Cardiac septum (tissue), 1 donor: ENCODE measurements at places on chromosomes 3 and 15. TPM values are rescaled to one million over a fixed set of nuclear protein-coding genes. Genes with fewer than 3 reads are reported as not detected.

GRCh38 chr3:197327701-197328100 is 29.3 kb upstream of the DLG1 start:
- DNase-seq: no peak

The LYZL4 gene
- not detected for total RNA-seq

DNA sequence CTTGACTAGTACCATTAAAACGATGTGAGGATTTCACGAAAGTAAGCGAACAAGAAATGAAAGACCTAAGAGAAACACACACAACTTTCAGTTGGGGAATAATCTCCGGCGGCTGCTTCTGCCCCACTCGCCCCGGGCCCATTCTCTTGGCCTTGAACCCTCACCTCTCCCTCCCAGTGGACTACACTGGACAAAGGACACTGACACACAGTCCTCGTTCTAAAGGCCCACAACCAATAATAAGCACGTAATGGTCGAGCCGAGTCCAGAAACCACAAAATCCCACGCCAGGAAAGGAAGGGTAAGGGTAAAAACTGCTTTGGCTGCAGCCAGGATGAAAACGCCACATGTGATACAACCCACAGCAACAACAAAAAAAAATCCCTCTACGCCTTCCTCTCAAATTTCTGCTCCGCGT is 469 bp downstream of the ZNF770 start:
- DNase-seq: no peak

DNA sequence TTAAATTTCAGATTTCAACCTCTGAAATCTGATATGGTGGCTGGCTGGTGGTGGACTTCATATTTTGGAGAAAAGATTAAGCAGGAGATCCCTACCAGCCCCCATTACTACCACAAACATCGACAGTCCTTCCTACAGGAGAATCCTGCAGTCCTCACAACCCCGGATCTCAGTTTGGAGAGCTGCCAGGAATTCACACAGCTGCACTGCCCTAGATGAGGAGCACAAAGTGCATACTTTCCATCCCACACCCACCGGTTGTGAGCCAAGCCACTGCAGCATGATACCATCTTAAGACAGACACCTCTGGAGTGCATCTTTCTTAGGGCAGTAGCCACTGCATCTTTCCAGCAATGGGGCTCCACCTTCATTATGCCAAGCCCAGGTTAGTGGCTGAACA is 185.5 kb upstream of the GPR149 start:
- DNase-seq: no peak

The RFX7 gene
- total RNA-seq: 10.1 TPM

DNA sequence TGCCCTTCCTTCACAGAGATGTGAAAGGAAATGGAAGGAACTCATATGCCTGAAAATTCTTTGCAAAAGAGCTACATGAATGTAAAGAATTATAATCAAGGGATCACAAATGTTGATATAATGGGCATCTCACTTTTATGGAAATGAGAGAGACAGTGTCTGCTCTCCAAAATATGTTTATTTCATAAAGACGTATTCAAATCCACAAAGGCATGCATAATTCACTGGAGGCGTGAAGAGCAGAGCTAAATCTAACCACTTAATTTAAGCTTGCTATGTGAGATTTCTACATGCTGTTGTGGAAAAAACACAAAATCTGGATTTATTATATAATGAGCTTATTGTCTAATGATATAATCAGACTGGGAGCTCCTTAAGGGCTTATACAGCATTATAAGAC is 469.1 kb downstream of the RAP2B start:
- DNase-seq: no peak

DNA sequence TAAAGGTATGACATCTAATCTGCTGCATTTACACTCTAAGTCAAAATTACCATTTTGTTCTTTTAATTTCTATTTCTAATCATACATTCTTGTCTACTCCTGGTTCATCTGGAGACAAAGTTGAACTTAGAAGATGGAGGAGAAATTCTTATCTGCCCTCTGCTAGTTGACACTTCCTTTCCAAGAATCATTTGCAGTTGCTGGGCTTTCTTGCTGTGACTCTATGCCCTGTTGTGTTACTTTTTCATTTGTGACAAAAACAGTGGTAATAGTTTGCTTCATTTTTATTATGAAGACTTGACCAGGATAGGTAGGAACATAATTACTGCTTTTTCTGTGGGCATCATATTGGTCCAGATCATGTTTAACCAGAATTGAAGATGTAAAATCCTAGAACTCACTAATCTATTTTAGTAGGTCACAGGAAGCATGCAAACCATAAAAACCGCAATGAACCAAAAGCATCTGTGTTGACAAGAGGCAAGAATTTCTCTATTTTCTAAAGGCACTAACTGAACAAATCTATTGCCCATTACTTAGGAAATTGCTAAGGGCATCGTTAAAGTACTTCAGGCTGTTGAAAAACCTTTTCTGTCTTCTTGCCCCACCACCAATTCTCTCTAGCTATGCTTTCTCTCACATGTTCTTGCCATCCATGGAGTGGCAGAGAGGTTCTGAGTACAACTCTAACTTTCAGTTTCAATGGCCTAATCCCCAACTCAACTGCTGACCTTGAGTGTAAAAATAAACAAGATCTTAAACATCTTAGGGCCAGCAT is 4.2 kb upstream of the CCR2 start:
- no peak for DNase-seq

GRCh38 chr15:66076591-66077319 is 176.8 kb downstream of the MEGF11 start:
- no peak for DNase-seq

- no peak for DNase-seq
Measured at GRCh38 chr3:142586803-142587406, 8.4 kb upstream of the ATR start.

DNA sequence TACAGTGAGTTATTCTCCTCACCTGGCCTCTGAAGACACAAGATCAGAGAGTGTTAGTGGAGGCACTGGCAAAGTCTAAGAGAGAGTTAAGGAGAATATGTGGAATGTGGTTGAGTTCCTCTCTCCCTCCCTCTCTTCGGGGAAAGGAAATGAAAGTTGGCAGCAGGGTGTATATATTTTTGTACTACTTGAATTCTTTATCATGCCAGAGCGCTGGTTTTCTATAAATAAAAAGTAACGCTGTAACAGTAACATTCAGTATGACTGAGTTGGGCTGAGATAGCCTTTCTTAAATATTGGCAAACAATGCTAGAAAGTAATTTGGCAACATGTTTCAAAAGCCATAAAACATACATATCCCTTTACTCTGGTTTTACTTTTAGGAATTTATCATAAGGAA is 77.5 kb upstream of the TNFAIP8L3 start:
- DNase-seq: no peak

GRCh38 chr3:122148941-122149627 is 34.4 kb upstream of the CASR start:
- no peak for DNase-seq

The MKRN3 gene
- 0.32 TPM for total RNA-seq

The CCR2 gene
- total RNA-seq: 1.3 TPM

The SLC7A14 gene
- total RNA-seq: not detected

The COL6A5 gene
- not detected for total RNA-seq

The CCDC39 gene
- total RNA-seq: not detected

DNA sequence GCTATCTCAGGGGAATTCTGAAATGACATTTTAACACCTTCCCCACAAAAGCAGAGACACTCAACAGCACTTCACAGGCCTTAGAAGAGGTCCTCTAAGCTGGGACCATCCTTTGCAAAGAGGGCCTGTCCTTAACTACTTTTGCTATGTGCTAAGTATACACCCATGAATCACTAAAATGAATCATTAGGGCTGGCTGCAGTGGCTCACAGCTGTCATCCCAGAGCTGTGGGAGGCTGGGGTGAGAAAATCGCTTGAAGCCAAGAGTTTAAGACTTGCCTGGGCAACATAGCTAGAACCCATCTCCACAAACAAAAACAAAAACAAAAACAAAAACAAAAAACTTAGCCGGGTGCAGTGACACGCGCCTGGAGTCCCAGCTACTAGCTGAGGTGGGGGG is 53.9 kb upstream of the MELTF start:
- no peak for DNase-seq

DNA sequence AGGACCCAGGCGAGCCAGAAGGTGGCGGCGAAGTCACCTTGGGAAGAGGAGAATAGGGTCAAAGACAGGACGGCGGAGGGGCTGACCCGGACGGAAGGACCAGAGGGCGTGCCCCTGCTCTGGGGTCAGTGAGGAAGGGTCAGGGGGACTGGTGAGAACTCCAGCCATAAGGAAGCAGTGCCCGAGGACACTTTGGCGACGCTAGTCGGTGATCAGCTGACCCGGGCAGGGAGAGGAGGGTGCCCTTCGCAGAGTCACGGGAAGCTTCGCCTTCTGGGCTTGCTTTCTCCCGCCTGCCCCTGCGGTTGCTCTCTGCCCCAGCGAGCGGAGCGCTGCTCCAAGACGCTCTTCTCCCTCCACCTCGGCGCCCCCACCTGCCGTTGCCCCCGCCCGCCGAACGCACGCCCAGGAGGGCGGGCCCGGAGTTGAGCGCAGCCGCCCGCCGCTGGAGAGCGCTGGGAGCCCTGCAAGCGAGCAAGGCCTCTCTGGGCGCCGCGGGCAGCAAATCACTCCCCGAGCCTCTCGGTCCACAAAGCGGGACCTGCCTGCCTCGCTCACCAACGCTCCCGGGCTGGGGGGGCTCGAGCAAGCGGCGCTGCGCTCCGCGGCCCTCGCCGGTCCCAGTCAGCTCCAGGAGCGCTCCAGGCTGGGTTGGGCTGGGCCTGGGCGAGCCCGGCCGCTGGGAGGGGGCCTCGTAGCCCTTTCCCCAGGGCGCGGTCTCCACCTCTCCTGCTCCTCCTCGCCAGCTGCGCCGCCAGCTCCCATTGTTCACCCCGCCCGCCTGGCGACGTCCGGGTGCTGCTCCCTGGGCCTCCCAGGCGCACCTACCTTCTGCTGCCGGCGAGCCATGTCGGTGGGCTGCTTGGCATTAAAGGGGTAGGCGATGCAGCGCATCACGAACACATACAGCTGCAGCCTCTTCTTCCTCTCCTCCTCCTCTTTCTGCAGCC is 1.2 kb downstream of the CADPS start:
- peak; percentile 83 for DNase-seq

GRCh38 chr3:135500034-135500433 is 465.5 kb upstream of the PPP2R3A start:
- no peak for DNase-seq

The TM6SF1 gene
- total RNA-seq: 2.8 TPM

The CD200 gene
- total RNA-seq: 1.4 TPM

DNA sequence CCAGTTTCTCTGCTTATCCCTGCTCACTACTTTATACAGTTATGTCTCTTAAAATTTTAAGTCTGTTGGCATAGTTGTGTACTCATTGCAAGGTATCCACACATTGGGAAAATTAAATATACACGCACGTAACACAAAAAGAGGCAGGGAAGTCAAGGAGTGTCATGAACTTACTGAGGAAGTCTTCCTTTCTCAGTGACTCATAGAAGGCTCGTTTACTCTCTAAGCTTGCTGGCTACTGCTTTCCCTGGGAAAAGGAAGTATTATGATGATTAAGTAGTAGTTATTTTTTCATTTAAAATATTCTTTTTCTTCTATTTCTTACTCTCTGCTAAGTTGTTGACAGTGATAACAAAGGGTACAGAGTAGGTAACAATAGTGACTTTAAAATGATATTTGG is 287.3 kb downstream of the UBE2E2 start:
- DNase-seq: no peak

The AHSG gene
- total RNA-seq: not detected

DNA sequence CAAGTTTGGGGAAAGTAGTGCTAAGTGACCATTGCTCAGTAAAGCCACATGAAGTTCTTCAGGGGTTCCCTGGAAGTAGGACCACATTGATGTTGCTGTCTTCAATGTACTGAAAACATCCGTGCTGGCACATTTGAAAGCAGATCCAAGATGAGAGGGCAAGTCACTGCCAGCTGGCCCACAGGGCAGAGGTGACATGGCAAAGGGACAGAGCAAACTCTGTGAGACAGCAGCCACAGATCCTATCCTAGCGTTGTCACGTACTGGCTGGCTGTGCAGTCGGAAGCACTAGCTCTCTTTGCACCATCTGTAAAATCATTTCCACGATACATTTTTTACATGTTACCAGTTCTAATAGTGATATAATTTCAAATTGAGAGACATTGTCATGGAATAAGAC is 13.8 kb downstream of the MUC13 start:
- DNase-seq: no peak

DNA sequence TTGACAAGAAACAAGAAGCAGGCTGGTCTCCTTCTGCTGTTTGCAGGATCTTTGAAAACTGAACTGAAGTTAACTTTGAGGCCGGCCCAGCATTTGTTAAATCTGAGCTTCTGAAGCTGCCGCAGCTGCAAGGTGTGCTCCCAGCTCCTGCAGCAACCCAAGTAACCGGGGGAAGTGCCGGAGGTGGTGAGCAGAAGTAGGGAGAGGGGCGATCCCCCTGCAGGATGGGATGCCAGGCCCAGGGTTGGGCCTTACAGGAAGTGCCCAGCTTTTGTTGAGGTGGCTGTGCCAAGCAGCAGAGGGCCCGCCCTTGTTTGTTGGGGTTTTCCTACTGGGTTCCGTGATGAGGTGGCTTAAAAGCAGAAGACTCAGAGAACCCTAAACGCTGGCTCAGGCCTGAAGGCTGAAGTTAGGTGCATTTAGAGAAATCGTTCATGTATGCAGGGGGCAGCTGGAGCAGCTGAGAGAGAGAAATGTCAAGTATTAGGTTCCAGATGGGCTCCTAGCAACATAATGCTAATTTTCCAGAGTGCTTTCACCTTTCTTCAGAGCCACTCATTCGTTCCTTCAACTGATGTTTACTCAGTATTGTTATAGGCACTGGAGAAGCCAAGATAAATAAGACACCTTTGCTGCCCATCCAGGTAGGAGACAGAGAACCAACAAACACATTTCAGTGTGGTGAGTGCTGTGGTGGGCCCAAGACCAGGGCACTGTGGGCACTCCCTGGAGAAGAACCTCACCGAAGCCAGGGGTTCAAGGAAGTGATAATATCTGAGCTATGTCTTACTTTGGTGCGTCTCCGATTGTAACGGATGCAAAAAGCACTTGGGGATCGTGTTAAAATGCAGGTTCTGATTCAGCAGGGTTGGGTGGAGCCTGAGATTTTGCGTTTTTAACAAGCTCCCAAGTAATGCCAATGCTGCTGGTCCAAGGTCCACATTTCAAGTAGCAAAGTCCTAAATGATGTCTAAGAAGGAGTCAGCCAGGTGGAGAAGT is 42.2 kb upstream of the PLCL2 start:
- DNase-seq: peak; percentile 82

The CDHR4 gene
- total RNA-seq: not detected

The CNTN3 gene
- total RNA-seq: 1.3 TPM

- DNase-seq: peak; percentile 68
Measured at GRCh38 chr3:194272861-194273742, 78.0 kb downstream of the CPN2 start.

GRCh38 chr15:80087104-80087503 is 27.6 kb downstream of the ZFAND6 start:
- DNase-seq: no peak

The ALDH1A3 gene
- total RNA-seq: 7.8 TPM

The HTR3E gene
- not detected for total RNA-seq

- DNase-seq: no peak
Measured at GRCh38 chr15:58999694-59000093, 12.2 kb downstream of the RNF111 start.
